ENCODE measurements at places on chromosomes 2 and 18. TPM values are rescaled to one million over a fixed set of nuclear protein-coding genes. Genes with fewer than 3 reads are reported as not detected.

GRCh38 chr2:10036095-10036884 lies 7.1 kb upstream of the KLF11 start:
- no peak overlapping the region for H3K27ac ChIP-seq
- no peaks in the 10 kb centered on the region for H3K36me3 ChIP-seq
- peak; percentile 77 for DNase-seq
- H3K4me3 ChIP-seq: no peak overlapping the region

DNA sequence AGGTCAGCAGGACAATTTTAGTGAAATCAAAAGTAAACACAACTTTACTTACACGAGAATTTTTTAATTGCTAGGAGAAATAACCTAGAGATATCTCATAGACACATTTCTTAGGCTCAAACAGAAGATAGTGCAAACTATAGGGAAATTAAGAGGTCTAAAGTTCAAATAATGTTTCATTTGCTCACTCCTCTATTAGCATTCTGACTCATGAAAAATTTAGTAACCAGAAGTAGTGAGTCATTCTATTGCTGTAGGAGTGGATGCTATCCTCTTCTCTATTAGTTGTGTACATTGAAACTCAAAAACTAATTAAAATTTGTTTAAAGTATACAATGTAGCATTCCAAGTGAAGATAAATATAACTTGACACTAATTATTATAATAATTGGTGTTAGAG lies 908.3 kb upstream of the TMEFF2 start:
- no peaks in the 10 kb centered on the region for H3K36me3 ChIP-seq
- no peak overlapping the region for H3K27ac ChIP-seq
- no peak overlapping the region for H3K4me3 ChIP-seq
- no peaks in the 10 kb centered on the region for H3K27me3 ChIP-seq

PAX8 gene
- total RNA-seq: 0.11 TPM

NOSTRIN gene
- 0.73 TPM for total RNA-seq

FIGN gene
- total RNA-seq: 9.2 TPM

LBX2 gene
- total RNA-seq: 1.6 TPM

GRCh38 chr2:29290293-29291047 lies 175.3 kb downstream of the CLIP4 start:
- H3K4me3 ChIP-seq: no peak overlapping the region
- no peaks in the 10 kb centered on the region for H3K36me3 ChIP-seq
- DNase-seq: peak; percentile 92
- H3K4me1 ChIP-seq: peaks cover 6% of the 10 kb centered on the region
- no peak overlapping the region for H3K27ac ChIP-seq

HOXD1 gene
- total RNA-seq: 2.8 TPM

- no peaks in the 10 kb centered on the region for H3K36me3 ChIP-seq
- no peak for DNase-seq
- H3K4me1 ChIP-seq: no peaks in the 10 kb centered on the region
These were observed 5.2 kb downstream of the ARHGAP25 start for GRCh38 chr2:68739595-68740399.

Measured in endodermal cell (in vitro differentiated cells).